Mammary epithelial cell (primary cell): ENCODE measurements at places on chromosomes 6 and 20.
A peak's percentile ranks its signal among the peaks of the same experiment; 100 is the strongest.

DNA sequence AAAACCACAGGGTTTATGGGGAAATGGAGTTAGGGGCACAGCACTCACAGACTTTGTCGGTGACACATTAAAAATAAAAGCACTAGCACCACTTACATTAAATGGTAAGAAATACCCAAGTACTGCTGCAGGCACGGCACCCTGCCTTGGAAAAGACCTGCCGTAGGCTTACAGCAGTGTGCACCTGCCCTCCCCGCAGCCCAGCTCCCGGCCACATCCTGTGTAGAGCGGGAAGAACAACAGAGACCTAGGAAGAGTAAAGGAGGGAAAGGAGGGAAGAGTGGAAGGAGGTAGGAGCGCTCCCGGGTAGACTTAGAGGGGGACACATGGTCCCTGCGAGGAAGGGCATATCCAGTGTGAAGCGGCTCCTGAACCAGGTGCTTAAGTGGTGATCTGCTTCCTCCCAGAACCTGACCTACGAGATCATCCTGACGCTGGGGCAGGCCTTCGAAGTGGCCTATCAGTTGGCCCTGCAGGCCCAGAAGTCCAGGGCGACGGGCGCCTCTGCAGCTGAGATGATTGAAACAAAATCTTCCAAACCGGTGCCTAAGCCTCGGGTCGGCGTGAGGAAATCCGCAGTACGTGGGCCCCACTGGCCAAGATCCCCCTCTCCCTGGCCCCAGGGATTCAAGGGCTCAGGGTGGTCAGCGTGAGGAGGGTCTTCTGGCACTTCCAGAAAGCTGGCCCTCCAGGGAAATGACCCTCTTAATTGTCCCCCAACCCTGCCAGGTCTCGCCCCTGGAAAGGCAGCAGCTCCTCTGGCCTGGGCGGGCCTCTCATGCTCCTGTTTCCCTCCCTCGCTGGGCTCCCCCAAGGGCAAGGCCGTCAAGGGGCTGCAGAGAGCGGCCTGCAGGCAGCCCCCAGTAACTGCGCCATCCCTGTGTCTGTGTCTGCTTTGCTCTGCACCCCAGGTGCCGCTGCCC, 55.5 kb downstream of the TCP11 start:
- DNase-seq: no peak

- peak; percentile 85 for DNase-seq
Measured at GRCh38 chr6:158170656-158171081, 2.5 kb downstream of the GTF2H5 start.

DNA sequence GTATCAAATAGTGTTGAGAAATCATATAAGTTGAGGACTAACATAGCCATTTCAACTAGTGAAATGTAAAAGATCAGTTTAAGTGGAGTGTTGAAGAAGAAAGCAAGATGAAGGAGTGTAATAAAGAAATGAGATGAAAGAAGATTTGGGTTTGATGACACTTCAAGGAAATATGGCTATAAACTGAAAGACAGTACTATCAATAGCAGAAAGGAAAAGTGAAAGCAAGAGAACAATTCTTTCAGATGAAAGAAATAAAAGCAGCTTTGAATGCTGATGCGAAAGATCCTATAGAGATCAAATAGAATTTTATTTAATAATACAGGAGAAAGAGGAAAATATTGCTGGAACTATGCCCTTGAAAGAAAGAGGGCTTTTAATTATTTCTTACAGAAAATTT, 92.8 kb upstream of the PRSS16 start:
- DNase-seq: no peak

DNA sequence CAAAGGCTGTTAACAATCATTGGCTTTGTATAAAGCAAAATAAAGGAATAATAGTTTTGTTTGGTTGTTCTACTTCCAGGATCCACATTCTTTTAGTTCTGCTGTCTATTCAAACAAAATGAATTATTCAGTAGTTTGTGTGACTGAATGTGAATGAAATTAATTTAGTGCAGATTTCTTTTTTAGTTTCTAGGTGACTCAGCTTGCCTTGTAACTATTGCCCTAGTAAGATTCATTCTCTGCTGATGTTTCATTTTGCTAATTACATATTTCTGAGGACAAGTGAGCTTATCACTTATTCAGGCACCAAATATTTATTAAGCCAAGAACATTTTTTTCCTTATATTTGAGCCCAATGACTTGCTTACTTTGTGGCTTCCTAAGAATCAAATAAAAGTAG, 46.5 kb upstream of the RIPOR2 start:
- DNase-seq: peak; percentile 32

DNA sequence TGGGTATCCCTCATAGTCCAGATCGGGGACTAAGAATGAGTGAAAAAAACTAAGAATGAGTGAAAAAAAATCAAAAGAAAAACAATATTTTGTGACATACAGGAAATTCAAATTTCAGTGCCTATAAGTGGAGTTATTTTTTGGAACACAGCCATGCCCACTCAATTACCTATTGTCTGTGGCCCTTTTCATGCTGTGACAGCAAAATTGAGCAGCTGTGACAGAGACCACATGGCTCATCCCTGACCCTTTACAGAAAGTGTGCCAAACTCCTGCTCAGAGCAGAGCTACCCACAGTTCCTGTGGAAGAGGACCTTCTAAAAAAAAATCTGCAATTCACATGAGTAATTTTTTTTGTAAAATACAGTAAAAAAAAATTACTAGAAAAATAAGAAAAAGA, 1.4 kb downstream of the NCR2 start:
- no peak for DNase-seq

DNA sequence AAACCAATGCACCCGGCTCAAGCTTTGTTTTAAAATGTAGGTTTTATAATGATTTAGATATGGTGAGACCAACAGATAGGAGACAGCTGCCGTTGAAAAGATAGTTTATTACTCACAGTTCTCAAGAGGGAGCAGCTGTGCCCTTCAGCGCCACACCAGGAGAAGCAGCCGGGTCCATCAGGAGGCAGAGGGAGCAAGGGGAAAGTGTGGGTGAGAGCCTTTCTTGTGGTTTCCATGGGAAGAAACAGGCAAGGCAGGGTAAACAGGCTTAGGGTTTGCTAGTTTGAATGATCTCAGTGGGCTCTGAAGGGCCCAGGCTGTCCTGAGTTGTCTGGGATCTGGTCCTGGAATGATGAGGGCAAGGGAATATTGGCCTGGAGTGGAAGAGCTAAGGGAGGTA, 117.7 kb upstream of the PLCB4 start:
- DNase-seq: no peak

GRCh38 chr6:103707596-103708325, 1152.0 kb downstream of the HACE1 start:
- DNase-seq: no peak

DNA sequence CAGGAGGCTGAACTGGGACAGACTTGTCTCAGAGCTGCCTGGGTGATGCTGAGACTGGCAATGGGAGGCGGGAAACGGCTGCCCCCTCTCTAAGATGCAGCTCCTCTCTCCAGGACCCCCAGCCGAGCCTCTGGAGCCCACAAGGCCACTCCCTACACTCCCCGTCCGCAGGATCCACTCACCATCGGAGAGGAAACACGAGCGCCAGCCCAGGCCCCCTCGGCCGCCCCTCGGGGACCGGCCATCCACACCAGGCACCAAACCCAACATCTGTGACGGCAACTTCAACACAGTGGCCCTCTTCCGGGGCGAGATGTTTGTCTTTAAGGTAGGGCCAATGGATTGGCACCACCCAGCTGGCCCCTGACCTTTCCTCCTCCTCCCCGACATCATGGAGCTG, 10.8 kb downstream of the MMP24OS start:
- no peak for DNase-seq

DNA sequence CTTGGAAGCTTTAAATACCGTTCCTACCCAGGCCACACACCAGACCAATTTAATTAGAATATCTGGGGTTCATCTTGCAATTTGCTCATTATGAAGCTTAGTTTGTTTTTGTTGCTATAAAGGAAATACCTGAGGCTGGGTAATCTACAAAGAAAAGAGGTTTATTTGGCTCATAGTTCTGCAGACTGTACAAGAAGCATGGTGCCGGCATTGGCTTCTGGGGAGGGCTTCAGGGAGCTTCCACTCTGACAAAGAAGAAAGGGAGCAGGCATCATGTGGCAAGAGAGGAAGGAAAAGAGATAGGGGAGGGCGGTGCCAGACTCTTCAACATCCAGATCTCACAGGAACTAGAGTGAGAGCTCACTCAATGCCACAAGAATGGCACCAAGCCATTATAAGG, 73.6 kb downstream of the RNF182 start:
- DNase-seq: no peak

DNA sequence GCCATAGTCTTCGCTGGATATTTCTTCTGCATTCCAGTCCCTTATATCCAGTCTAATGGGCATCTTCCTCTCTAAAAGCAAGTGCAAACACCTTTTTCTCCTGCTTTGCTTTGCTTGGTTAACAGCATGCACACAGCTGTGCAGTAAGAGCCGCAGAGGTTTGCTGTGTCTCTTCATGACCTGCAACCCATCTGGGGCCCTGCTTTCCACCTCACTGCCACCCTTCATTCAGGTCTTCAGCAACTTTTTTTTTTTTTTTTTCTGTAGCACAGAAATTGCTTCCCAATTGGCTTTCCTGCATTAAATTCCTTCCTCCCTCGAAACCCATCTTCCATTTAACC, 14.4 kb downstream of the NEDD9 start:
- DNase-seq: no peak

- peak; percentile 51 for DNase-seq
Measured at GRCh38 chr20:17533396-17533795, 2.2 kb upstream of the BFSP1 start.

DNA sequence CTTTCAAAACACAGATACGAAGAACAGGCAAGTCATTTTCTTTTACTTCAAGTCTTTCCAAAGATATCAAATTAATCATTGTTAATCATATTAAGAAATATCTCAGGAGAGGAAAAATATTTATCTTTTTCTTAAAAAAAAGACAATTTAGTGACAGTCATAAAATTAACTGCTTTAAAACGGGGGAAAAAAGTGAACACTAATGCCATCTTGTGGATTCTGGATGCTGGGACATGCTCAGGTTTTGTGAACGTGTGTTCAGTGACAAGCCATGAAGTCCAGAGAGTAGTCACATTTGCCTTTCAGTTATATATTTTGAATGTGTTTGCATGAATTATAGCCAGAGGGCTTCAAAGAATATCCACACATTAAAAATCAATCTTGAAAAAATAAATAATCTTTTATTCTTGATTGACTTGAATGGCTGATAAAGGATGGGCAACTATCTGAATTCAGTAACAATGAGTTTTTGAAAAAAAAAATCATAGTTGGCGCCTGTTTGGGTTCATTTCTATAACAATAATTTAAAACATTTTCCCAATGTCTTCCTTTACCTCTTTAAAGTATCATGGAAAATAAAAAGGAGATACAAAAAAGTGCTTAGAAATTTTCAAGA, 74.7 kb upstream of the NOX3 start:
- DNase-seq: peak; percentile 31

DNA sequence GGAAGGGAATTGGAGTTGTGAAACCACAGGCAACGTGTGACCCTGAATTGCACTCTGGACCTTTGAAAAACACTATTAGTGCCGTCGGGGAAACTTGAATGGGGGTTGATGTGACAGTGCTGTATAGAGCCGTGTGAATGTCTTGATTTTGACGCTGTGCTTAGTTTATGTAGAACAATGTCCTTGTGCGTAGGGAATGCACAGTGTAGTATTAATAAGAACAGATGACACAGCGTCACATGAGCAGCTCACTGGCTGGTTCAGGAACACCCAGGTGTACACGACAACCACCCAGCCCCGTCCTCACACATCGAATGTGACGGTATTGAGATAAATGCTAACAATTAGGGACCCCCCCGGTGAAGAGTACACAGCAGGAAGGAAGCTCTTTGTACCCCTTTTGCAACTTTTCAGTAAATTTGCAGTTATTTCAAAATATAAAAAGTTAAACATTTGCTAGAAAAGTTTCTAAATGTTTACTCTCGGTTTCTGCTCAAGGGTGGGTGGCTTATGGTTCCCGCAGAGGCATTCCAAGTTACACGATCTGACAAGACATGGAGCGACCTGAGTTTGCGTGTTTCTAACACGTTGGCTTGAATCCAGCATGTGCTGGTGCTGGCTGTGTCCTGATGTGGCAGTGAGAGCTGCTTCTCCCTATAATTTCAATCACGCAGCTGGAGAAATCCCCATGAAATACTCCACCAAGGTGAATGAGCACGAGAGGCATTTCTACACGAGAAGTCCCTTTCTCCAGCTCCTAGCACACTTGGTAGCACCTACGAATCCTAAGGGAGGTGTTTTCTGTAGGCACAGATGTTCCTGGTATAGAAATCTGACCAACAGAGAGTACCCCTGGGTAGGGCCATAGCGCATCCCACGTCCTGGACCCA, 208.0 kb upstream of the EXOC2 start:
- no peak for DNase-seq

DNA sequence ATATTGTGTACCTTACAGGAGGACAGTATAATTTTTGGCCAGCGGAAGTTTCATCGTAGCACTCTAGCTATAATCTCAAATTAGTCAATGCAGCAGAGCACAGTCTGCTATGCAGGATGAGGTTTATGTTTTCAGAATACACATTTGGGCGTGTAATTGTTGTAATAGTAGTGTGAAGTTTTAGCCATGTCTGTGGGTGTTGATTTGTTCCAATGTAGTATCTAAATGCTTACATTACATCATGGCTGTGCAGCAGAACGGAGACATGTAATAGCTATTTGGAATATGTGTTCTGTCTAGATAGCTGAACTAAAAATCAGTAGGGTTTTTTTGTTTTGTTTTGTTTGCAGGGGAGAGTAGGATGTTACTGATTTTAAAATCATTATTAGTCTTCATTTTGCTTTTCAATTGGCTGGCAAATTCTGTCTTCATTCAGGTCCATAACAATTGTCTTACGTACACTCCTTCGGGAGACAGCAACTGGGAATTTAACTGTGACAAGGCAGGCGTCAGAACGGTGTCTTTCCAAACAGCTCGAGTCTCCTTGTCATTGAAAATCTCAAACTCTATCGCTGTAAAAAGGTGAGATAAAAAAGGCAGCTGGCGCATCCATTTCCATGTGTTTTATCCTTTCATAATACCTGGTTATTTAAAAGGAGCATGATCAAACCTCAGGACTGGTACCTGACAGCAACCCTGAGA, 65.1 kb upstream of the CDH4 start:
- no peak for DNase-seq

DNA sequence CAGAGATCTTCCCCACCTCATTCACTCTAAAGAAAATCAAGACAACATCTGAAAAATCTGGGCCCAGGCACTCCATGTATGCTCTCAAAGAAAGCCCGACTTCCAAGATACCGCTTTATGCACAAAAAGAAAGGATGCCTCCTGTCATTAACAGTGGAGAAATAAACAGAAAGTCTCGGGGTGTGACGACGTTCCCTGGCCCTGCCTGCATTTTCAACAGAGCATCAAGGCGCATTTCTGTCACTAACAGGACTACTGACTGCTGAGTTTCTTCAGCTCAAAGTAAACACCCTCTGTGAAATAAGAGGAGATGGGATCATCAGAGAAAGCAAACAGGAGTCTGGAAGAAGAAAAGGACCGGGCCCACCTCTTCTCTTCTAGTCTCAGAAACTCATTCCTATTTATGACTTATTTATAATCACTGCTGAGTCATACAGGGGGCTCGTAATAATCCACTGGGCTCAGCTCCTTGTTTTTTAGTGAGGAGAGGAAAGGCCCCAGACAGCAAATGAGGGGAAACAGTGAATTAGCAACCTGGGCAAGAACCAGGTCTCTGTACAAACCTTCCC, 99.7 kb downstream of the ZMYND8 start:
- no peak for DNase-seq
